ENCODE measurements at places on chromosomes 12 and 14. TPM values are rescaled to one million over a fixed set of nuclear protein-coding genes. Genes with fewer than 3 reads are reported as not detected.

The FOXM1 gene
- polyA plus RNA-seq, result 9.4 TPM

The PRB2 gene
- polyA plus RNA-seq, result 1.5 TPM

The CCDC63 gene
- polyA plus RNA-seq, result not detected

The SIRT4 gene
- 5.5 TPM for polyA plus RNA-seq

The RSRC2 gene
- 53.6 TPM for polyA plus RNA-seq

The CCDC38 gene
- polyA plus RNA-seq, result not detected

The TSPAN19 gene
- polyA plus RNA-seq, result not detected

The STAC3 gene
- polyA plus RNA-seq, result 0.49 TPM

The GALNT6 gene
- 30.7 TPM for polyA plus RNA-seq

The AKAP3 gene
- 1.3 TPM for polyA plus RNA-seq

The ADSS1 gene
- polyA plus RNA-seq, result 5.1 TPM

The POLE2 gene
- 3.2 TPM for polyA plus RNA-seq

The GYS2 gene
- 0.16 TPM for polyA plus RNA-seq

The ABCC9 gene
- 1.1 TPM for polyA plus RNA-seq

The KLRC2 gene
- polyA plus RNA-seq, result not detected

The PPFIBP1 gene
- 26.1 TPM for polyA plus RNA-seq

The PMCH gene
- not detected for polyA plus RNA-seq

The GPRC5A gene
- 80.4 TPM for polyA plus RNA-seq

The HSPA2 gene
- 2.9 TPM for polyA plus RNA-seq

The SUPT16H gene
- 44.2 TPM for polyA plus RNA-seq

The RTL1 gene
- polyA plus RNA-seq, result 1.4 TPM

The SERPINA1 gene
- 3,463 TPM for polyA plus RNA-seq

The AQP2 gene
- 0.71 TPM for polyA plus RNA-seq

The LTBR gene
- 79.8 TPM for polyA plus RNA-seq

The GPRC5D gene
- not detected for polyA plus RNA-seq

The SYNDIG1L gene
- polyA plus RNA-seq, result not detected

The PTPRQ gene
- polyA plus RNA-seq, result 0.13 TPM

The FGF23 gene
- polyA plus RNA-seq, result 1.8 TPM

The CD69 gene
- polyA plus RNA-seq, result not detected

The COL2A1 gene
- 57.9 TPM for polyA plus RNA-seq

All from hepatocyte (in vitro differentiated cells).